ENCODE measurements at places on chromosomes 2 and 18.

GRCh38 chr2:26721115-26722032 lies 28.9 kb downstream of the KCNK3 start:
- no peak for DNase-seq

DNA sequence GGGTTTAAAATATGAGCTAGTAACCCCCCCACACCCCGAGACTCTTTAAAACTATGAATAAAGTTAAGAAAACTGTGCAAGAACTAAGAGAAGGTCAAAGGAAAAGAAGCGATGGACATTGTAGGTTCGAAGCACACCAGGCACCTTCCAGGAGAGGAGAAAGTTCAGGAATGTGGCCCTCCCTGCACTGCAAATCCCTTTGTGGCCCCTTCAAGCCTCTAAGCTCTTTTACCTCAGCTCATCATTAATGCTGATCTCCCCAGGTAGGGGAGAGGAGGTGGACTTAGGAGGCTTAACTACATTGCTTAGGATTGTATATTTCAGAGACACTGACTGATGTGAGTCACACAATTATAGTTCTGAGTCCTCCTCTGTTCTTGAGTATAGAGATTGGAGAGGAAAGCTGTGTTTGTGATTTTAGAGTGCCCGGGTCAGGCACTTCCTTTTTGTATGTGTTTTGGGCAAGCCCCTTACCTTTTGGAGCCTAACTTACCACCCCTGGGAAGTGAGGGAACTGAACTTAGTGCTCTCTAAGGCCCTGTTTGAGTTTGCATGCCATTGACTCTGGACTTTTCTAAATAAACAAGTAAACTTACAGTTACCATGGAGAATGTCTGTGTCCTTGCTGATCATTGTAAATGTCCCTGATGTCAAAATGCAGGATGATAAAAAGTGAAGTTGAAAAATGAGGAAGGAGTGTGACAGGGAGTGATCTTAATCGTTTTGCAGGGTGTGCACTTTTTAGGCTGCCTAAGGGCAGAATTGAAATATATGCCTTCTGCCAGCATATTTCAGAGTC lies 140.8 kb upstream of the ZEB2 start:
- DNase-seq: no peak

GRCh38 chr18:49638891-49639557 lies 77.2 kb downstream of the LIPG start:
- no peak for DNase-seq

DNA sequence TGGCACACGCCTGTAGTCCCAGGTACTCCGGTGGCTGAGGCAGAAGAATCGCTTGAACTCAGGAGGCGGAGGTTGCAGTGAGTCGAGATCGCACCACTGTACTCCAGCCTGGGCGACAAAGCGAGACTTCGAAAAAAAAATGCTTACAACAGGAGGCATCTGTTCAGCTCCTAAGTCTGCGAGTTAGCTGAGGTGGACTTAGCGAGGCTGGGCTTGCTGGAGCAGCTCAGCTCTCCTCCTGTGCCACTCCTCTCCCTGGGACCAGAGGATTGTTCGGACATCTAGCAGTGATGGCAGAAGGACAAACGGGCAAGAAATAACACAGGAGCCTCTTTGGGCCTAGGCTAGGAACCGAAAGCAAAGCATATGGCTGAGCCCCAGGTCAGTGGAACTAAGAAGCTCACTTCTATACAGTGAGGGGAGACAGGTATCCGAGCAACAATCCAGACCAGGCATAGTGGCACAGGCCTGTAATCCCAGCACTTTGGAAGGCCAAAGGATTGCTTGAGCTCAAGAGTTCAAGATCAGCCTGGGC lies 260.1 kb downstream of the GLI2 start:
- no peak for DNase-seq

- DNase-seq: peak; percentile 92
These were observed 594.9 kb upstream of the ID2 start for GRCh38 chr2:8086796-8087479.

Data from foreskin melanocyte (primary cell).